ENCODE measurements at places on chromosomes 5 and 9.

GRCh38 chr9:94654165-94654894 lies 15.0 kb upstream of the FBP1 start:
- no peak for DNase-seq

- DNase-seq = no peak
These were observed 23.4 kb downstream of the LCP2 start for GRCh38 chr5:170273968-170274710.

DNA sequence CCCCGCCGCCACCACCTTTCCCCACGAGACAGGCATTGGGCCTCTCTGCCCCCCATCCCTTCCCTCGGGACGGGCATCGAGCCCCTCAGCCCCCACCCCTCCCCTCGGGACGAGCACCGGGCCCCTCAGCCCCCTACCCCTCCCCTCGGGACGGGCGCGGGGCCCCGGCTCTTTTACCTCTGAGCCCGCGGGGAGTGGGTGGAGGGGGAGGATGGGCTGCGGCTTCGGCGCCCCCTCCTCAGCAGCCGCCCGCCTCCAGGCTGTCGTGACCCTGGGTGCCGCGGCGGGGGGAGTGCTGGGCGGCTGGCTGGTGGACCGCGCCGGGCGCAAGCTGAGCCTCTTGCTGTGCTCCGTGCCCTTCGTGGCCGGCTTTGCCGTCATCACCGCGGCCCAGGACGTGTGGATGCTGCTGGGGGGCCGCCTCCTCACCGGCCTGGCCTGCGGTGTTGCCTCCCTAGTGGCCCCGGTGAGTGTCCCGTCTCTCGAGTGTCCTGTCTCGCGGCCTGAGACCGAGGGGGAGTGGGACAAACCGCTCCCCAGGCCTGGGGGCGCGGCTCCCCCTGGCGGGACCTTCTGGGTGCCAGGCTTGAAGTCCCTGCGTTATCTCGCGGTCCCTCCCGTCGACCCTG lies 791 bp downstream of the SLC2A8 start:
- no peak for DNase-seq

DNA sequence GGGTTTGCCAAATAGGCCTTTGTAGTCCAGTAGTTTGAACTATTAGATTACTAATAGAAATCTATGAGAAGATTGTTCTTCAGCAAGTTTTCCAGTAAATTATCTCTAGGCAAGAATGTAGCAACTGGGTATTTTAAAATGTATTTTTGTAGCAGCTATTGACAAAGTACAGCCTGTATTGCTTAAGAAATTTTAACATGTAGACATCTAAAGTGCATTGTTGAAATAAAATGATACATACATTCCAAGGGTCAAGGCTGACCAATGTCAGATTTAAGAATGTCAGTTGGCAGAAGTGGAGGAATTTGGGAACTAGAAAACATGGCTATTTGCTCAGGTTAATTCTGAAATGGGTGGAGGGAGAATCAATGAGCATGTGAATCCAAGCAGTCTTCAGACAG lies 57.5 kb upstream of the ZSWIM6 start:
- no peak for DNase-seq

- peak; percentile 46 for DNase-seq
These were observed 202.1 kb downstream of the DEPDC1B start for GRCh38 chr5:60497706-60498500.

GRCh38 chr9:34929506-34930102 lies 28.5 kb upstream of the PHF24 start:
- no peak for DNase-seq

DNA sequence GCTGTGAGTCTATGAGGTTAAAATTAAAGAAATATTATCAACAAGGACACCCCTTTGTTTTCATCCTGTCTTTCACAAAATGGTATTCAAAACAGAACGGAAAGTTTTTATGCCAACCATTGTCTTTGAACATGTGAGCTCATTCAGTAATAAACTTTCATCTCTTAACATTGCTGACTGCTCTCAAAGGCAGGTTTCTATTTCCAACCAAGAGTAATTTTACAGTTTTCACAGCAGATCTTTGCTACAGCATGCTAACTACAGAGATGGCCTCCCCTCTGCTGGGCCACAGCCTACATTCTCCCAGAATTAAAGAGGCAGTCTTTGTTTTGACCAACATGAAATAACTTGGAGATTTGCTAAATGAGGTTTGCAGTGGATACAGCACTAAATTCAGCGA lies 101.5 kb downstream of the DMRT2 start:
- no peak for DNase-seq

- no peak for DNase-seq
These were observed 190.9 kb downstream of the RFK start for GRCh38 chr9:76203373-76203772.

- DNase-seq = no peak
These were observed 12.4 kb downstream of the SPOCK1 start for GRCh38 chr5:137486707-137487106.

GRCh38 chr5:88377705-88378656 lies 109.3 kb upstream of the TMEM161B start:
- no peak for DNase-seq

DNA sequence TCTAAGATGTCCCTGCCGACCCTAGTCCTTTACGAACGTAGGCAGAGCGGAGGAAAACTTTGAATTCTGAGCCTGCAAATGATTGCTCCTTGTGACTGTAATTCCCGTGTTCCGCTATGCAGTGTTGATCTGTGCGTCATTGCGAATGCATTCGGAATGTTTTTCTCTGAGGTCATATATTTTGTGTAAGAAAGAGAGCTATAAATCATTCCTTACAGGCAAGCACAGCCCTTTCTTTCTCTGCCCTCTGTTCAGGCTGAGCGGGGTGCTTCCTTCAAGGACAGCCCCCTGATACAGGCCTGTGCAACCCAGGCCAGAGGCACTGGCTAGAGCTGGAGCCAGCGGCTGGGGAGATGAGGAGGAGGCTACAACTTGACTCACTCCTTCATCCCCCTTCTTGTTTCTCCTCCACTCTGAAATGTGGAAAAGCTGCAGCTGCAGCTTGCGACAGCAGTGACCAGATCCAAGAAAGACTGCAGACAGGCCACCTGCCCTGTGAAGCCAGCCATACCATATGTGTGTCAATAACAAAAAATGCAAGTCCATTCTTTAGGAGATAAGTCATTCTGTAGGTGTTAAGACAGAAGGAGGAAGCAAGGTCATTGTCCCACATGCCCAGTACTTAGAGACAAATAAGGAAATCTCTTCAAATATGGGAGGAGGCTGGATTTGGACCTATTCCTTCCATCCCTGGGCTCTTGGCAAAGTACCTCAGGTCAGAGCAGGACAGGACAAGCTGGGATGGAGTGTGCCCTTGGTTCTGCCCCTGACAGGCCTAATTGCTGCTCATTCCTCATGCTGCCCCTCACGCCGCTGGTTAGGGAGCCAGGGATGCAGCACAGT lies 345.7 kb upstream of the WWC1 start:
- peak; percentile 78 for DNase-seq

DNA sequence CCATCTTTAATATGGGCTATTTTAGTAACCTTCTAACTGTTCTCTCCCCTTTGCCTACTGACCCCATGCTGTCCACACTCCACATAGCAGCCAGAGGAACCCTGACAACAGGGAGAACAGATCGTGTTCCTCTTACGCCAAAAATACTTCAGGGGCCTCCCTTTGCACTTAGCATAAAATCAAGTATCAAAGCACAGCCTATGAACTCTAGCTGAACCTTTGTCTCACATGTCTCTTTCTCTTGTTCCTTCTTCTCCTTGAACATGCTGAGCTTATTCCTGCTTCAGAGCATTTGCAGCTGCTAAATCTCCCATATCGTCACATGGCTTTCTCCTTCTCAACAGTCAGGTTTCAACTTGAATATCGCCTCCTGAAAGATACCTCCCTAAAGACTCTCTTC lies 698.8 kb upstream of the C9orf72 start:
- DNase-seq = no peak

DNA sequence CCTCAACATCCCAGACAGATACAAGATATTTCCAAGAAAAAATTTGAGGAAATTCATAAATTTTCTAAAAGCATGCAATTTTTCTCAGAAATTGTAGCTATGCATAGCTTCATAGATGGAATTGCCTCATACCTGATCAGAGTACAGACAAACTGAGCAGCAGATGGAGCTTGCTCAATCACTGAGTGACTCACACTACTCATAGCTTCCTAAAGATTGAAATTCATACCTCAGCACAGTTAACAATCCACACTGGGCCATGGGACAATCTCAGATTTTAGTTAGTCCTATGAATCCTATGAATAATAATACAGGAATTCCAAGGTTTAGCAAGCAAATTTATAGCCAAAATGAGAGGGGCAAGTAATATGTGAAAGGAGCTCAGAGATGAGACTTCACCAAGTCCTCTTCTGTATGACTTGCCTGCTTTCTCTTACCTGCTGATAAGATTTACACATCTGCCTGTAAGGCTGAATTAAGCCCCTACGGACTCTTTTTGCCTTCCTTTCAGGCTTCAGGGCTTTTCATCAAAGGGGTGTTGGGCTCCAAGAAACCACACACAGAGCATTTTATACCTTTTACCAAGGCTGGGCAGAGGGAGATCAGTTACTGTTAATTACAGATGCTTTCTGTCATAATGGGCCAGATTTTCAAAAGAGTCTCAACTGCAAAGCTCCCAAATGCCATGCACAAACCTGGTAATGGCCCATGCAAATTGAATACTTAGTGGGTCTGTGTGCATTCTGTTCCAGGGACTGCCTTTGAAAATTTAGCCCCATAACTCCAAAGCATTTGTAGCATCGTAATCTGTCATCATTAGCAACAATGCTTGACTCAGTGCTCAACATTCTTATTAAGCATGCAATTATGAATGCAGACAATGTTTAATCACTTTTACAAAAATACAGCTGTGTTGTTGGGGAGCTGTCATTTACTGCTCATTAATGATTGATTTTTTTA lies 439.3 kb downstream of the DTWD2 start:
- peak; percentile 48 for DNase-seq

GRCh38 chr9:35854091-35854762 lies 16.0 kb downstream of the OR13J1 start:
- DNase-seq = no peak

- DNase-seq = no peak
These were observed 247.0 kb upstream of the MEF2C start for GRCh38 chr5:89129941-89130340.

GRCh38 chr5:96425443-96425842 lies 7.6 kb downstream of the PCSK1 start:
- DNase-seq = no peak

- DNase-seq = no peak
These were observed 125.7 kb downstream of the FBN2 start for GRCh38 chr5:128412145-128412930.

DNA sequence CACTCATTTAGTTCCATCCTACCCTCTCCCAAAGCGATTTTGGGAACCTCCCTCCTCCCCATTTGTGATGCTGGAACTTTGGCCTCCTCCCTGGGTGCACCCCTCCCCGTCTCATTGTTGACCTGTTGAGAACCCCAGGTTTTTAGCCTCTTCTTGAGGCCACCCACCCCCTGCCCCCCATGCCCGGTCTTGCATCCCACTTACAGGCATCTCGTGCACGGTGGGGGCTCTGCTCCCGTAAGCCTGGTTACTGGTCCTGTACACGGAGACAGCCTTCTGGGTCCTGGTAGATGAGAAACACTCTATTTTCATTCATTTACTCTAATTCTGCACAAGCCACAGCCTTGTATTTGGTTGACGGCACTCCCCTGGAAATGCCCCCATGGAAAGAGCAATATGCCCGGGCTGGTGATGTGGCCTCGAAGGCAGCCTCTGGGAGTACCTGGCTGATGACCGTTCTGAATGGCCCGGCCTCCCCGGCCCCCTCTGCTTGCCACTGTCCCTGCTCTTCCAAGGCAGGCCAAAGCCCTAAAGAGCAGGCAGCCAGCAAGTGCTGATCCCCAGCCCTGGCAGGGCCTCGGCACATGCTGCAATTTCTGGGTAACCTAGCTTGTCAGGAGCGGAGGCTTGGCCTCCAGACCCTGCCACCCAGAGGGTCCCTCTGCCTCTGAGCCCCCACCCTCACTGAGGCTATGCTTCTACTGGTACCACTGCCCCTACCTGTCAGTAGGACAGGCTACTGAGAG lies 1.9 kb upstream of the MRPS2 start:
- DNase-seq = no peak

GRCh38 chr9:85223506-85224125 lies 518.1 kb downstream of the AGTPBP1 start:
- no peak for DNase-seq

- no peak for DNase-seq
These were observed 134.4 kb downstream of the FGF1 start for GRCh38 chr5:142551338-142552067.

DNA sequence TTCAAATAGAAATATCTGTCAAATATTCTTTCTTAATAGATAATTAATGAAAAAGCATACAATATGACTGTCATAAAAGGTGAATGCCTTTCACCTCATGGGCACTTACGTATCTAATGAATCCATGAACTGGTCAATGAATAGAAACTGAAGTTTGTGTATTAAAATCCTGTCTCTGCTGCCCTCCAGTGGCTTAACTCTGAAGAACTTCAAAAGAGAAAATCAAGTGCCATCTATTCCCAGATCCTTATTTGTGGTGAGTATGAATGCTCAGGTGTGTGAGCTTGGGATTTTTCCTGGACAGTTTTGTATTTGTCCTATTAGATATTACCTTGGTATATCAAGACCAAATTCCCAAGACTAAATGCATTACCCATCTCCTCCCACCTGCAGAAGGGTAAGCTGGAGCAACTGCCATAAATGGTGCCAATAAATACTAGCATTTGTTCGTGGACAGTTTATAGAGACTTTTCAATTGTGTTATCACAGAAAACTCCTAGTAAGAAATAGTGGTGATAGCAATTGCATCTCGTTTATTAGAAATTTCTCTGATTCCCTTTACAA lies 44.0 kb upstream of the SVEP1 start:
- no peak for DNase-seq

- no peak for DNase-seq
These were observed 2.8 kb downstream of the IL6ST start for GRCh38 chr5:55991768-55992486.

DNA sequence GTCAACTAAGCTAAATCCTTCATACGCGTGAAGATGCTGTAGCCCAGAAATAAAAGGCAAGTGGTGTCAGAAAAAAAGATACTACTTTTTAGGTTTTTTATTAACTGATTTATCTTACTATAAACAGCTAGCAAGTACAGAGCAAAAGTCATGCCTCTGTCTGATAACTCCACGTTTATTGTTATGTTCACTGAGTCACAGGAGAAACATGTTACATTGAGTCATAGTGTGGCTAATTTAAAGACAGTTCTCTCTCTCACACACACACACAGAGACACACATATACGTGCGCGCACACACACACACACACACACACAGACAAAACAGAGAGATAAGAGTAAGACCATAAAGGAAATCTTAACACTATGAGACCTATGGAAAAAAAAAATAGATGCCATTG lies 770.0 kb upstream of the CDH10 start:
- DNase-seq = peak; percentile 38

GRCh38 chr9:127007638-127008037 lies 93.1 kb downstream of the RALGPS1 start:
- no peak for DNase-seq

- no peak for DNase-seq
These were observed 111.9 kb downstream of the FBN2 start for GRCh38 chr5:128426090-128426534.

DNA sequence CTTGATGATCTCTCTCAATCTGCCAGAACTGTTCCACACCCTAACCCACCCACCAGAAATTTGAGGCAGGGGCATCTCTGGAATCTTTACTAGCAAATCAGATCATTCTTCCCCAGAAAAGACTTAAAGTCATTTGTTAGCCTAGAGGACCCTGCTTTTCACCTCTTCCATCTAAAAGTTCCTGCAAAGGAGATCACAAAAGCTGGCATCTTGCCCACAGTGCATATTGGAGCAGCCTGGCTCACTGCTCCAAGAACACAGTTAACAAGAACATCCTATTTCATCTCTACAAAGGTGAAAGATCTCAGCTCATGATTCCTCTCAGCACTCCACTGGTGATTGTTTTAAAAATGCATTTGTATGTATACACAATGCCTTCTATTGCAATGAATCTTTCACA lies 36.3 kb downstream of the GABRP start:
- DNase-seq = no peak

All from non-pigmented ciliary epithelial cell (primary cell).